NCI-H1092 (cell line): ENCODE measurements at places on chromosomes 16 and 17.

GRCh38 chr17:32927201-32927723 is 691 bp upstream of the TMEM98 start:
- DNase-seq = no peak

DNA sequence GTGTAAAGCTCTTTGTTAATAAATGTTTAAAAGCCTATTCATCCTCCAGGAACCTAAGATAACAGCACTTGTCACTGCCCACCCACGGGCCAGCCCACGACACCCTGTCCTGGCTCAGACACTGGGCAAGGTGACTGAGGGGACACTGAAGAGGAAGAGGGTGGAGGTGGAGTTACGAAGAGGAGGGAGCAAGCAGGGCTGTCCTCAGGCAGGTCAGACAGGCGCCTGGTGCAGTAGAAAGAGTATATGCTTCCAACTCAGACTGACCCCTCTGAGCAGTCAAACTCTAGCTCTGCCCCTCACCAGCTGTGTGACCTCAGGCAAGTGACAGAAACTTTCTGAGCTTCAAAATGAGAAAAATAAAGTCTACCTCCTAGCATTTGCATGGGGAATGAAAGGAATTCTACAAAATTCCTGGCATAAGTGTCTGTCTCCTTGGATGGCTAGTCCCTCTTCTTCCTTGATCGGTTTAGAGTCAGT is 22.8 kb downstream of the TEX2 start:
- no peak for DNase-seq

DNA sequence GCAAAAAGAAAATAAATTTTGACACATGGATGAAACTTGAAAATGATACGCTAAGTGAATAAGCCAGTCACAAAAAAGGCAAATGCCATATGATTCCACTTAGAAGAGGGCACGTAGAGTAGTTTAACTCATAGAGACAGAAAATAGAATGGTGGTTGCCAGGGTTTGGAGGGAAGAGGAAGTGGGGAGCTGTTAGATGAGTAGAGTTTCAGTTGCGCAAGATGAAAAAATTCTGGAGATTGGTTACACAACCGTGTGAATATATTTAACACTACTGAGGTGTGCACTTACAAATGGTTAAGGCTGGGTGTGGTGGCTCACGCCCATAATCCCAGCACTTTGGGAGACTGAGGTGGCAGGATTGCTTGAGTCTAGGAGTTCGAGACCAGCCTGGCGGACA is 93.4 kb upstream of the TMEM132E start:
- no peak for DNase-seq

GRCh38 chr17:82587234-82588086 is 60.8 kb downstream of the WDR45B start:
- DNase-seq = no peak

- DNase-seq = no peak
Measured at GRCh38 chr16:83266848-83267553, 540.8 kb upstream of the HSBP1 start.

DNA sequence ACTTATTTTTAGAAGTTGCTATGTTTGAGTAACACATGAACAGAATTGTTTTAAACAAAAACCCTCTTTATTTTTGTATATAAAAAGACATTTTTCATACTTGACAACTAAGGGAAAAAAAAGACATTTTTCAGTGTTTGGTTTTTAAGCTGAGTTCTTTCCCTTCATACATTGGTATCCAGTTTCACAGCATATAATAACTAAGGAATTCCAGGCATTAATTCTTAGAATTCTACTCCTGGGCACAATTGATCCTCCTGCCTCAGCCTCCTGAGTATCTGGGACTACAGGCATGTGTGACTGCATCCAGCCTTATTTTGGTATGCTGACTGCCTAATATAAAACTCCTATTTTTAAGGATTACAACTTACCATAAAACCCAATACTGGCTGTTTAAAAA is 8.4 kb downstream of the FBXO47 start:
- DNase-seq = no peak
